Renal cortical epithelial cell (primary cell): ENCODE measurements at places on chromosomes 3 and 15. TPM values are rescaled to one million over a fixed set of nuclear protein-coding genes. Genes with fewer than 3 reads are reported as not detected.

KNL1 gene
- total RNA-seq, result 0.80 and 9.9 TPM in 2 replicates

DNA sequence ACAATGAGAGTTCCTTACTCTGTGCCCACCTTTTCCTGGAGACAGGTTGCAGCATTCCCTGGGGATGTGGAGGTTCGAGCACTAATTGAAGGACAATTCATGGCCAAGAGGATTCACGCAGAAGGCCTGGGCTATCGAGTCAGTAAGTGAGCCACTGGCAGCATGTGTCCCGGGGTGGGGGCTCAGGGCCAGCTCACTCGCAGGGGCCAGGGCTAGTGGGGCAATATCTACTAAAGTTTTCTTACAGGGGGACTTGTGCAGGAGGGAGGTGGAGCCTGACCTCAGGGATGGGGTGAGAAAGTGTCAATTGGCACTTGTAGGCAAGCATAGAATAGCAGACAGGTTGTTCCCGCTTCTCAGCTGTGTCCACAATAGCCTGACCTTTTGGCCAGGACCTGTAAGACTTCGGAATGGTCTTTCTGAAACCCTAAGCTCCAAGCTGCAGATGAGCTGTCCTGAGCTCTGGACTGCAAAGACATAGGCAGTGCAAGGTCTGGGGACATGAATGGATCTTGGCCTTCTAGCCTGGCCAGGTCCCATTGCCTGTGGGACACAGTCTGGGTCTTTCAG, 32.7 kb downstream of the XYLB start:
- no peak for DNase-seq

GRCh38 chr3:12750223-12750622, 8.8 kb downstream of the TMEM40 start:
- DNase-seq, result peak; percentile 88

DNA sequence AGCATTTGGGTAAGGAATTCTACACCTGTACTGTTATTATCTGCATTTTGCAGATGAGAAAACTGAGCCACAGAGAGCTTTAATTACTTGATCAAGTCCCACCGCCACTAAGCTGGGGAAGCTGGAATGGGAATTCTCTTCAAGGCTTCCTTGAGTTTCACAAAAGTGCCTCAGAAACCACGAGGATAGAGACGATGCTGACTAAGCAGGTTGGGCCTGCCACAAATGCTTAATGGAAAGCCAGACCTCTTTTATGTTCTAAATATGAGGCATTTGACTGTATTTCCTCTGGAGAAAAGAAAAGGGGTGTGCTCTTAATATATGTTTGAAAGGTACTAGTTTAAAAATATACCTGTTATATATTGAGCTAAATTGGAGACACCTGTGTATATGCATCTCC, 34.7 kb downstream of the ADAMTS9 start:
- DNase-seq, result peak; percentile 59

TMEM266 gene
- total RNA-seq, result not detected in 2 replicates

- DNase-seq, result no peak
Observed at GRCh38 chr3:161794551-161794950, 297.9 kb downstream of the OTOL1 start.
